Stimulated activated CD4-positive, alpha-beta T cell treated with anti-CD3 and anti-CD28 coated beads, Interleukin-15, amount 100 ng/mL, for 48 hours (primary cell): ENCODE measurements at places on chromosomes 7 and 10.

DNA sequence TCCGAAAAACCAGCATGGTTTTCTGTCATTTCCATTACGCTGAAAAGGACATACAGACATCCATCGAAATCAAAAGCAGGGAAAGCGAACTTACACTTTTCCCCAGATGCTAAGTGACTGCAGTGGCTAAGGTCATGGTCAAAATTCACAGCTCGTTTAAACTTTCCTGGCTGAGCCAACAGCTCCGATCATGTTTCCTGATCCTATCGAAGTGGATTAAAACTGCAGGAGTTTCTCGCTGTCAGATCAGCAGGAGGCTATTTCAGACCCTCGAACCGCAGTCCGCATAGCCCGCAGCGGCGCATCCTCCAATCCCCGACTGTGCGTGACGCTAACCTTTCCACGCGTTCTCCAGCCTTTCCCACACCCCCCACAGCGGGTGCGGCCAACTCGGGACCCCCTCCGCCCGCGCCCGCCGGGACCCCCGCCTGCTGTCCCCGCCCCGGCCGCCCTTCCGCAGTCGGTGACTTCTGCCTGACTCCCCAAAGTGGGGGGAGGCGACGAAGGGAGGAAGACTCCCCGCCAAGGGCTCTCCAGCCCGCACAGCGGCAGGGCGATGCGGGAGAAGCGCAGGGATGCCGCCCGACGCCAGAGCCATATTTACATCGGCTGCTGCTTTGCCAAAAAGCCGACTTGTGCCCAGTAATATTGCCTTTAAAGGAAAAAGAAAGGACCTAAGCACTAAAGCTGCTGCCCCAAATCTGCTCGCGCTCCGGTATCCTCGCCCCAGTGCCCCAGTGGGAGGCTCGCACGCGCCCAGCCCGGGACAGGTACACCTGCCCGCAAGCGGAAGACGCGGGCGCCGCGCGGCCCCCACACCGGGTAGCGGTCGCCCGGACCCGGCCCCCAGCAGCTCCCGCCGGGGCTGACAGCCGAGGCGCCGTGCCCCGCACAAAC, 1.2 kb downstream of the PIP4K2A start:
- no peak for DNase-seq

DNA sequence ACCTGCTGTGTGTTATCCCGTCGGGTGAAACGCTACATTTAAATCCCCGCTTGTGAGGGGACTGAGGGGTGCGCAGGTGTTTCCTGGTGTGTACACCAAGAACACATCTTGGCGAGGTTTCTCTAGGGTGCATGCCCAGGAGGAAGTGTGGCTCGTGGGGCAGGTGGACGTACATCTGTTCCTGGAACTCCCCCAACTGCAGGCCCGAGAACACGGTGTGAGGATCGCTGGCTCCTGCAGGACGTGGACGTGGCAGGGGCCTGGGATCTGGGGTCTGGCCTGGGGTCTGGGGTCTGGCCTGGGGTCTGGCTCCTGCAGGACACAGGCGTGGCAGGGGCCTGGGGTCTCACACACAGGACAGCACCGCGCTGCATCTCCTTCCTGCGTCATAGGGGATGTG, 10.1 kb downstream of the KNDC1 start:
- no peak for DNase-seq

- no peak for DNase-seq
Measured at GRCh38 chr7:23628370-23628769, 31.2 kb downstream of the CCDC126 start.

- DNase-seq: no peak
Measured at GRCh38 chr7:42211938-42212337, 25.1 kb downstream of the GLI3 start.

GRCh38 chr10:101244321-101245050, 15.2 kb upstream of the LBX1 start:
- DNase-seq: no peak
